H9 (cell line): ENCODE measurements at places on chromosomes 3 and 15. TPM values are rescaled to one million over a fixed set of nuclear protein-coding genes. Genes with fewer than 3 reads are reported as not detected.

GRCh38 chr3:31729082-31729481 is 196.4 kb downstream of the STT3B start:
- DNase-seq: no peak

DNA sequence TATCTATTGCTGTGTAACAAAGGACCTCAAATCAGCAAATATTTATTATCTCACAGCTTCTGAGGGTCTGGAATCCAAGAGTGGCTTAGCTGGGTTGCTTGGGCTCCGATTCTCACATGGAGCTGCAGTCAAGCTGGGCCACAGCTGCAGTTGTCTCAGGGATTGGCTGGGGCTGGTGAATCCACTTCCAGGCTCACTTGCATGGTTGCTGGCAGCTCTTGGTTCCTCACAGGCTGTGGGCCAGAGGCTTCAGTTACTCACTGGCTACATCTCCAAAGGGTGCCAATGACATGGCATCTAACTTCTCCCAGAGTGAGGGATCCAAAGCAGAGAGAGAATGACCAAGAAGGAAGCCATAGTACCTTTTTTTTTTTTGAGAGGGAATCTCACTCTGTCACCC is 13.9 kb upstream of the SYNM start:
- no peak for DNase-seq

Gene RBPMS2
- total RNA-seq: 181 and 185 TPM in 2 replicates

DNA sequence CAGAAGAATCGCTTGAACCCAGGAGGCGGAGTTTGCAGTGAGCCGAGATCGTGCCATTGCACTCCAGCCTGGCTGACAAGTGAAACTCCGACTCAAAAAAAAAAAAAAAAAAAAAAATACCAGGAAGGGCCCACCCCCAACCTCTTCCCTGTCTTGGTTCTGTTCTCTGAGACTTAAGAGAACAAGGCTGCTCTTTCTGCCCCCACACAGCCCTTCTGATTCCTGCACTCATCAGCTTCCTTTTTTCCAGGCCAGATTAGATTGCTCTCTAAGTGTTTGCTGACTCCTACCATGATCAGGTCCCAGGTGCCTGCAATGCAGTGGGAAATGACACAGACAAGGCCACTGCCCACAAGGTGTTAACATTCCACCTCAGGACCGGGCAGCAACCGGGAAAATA is 13.0 kb downstream of the TMEM44 start:
- no peak for DNase-seq

GRCh38 chr3:87488765-87489164 is 212.4 kb upstream of the POU1F1 start:
- DNase-seq: no peak

Gene POLQ
- total RNA-seq: 14.7 and 15.4 TPM in 2 replicates

Gene CCDC13
- not detected in 2 replicates for total RNA-seq
